ENCODE measurements at places on chromosomes 6 and 20. TPM values are rescaled to one million over a fixed set of nuclear protein-coding genes. Genes with fewer than 3 reads are reported as not detected.

The PTCRA gene
- total RNA-seq, result not detected

The COL19A1 gene
- not detected for total RNA-seq

The ABCF1 gene
- total RNA-seq, result 51.1 TPM

The MACROD2 gene
- total RNA-seq, result 0.64 TPM

The ELOVL4 gene
- total RNA-seq, result 1.6 TPM

Data from A549 treated with RU486 at 1 μM for 4 hours (cell line).